ENCODE measurements at places on chromosomes 16 and 17.

- peak; percentile 60 for DNase-seq
These were observed 4.8 kb downstream of the EMP2 start for GRCh38 chr16:10575506-10576130.

DNA sequence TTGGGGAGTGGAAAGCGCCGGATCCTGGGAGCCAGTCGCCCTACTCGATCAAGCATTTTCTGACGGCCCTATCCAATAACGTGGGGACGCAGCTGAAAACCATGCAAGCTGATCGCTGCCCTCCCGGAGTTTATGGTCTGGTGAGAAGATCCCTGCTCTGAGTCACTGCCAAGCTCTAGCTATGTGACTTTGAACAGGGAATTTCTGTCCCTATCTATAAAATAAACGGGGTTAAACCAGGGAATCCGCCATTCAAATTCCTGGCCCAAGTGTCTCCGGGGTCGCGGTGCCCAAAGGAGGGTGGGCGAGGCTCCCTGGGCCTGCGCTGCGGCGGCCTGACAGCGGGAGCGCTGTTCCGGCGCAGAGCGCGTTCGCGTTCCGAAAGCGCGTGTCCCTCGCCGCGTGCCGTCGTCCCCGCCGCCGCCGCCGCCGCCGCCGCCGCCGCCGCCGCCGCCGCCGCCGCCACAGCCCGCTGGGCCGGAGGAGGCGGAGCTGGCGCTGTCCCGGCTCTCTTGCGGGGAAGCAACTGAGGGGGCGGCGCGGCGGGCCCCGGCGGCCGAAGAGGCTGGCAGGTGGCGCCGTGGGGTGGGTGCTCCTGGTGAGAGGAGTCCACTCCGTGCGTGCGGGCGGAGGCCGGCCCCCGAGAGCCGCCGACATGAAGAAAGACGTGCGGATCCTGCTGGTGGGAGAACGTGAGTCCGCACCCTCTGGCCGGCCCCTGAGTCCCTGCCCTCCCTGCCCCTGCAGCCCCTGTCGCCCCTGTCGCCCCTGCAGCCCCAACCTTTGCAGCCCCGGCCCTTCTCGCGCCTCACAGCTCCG, at the start of gene RHOT1:
TSS of gene RHOT1 (plus strand) at position 465 of the 819 bp plus-strand sequence. CDS start at position 656, 191 bp downstream.
- peak; percentile 81 for DNase-seq

- no peak for DNase-seq
These were observed 1053.4 kb upstream of the RBFOX1 start for GRCh38 chr16:6279286-6279685.

GRCh38 chr17:2093349-2093748, 38.4 kb downstream of the HIC1 start:
- no peak for DNase-seq

DNA sequence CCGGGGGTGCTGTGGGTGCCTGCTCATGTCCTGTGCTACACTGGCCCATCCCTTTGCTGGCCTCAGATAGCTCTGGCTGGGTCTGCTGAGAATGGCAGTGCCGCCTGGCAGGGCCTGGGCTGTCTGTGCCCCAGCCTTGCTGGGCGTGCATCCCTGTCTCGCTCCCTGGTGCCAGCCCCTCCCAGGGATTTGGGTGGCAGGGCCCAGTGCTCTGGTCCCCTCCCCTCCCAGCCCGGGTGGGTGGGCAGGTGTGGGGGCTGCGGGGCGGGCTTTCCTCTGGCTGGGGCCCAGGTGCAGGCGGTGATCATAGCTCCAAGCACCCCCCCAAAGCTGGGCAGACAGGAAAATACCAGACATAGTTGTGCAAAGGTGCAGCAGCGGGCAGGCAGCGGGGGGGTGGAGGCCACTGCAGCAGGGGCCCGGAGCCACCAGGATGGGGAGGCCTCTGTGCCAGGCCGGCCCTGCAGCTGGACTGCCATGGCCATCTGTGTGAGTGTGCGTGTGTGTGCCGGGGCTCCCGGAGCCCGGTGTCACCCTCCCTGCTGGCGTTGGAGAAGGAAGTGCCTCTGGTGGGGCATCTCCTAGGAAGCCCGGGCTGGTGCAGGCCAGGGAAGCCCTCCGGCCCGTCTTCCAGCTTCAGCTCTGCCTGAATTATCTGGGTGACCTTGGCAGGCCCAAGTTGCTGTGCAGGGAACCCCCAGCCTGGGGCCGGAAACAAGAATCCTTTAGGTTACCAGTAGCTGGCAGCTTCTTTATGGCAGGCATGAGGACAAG, 7.4 kb downstream of the GLIS2 start:
- DNase-seq = no peak

GRCh38 chr16:11609474-11610120, 22.9 kb upstream of the LITAF start:
- DNase-seq = no peak

DNA sequence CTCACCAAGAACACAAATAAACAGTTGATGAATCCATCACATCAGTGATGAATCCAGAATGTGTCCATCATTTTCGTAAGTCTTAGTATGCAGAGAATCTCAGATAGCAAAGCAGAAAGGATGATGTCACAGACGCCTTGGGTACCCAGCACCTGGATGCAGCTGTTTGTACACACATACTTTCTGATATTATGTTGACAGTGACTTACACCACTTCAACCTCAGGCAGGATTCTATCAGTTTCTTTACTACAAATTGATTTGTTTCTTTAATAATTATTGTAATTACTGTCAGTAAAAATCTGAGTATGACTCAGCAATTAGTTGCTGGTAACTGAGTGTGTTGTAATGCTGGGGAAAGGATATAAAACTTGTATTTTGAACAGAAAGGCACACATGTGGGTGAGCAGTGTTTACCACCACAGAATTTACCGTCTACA, 159.8 kb downstream of the RPTOR start:
- no peak for DNase-seq

GRCh38 chr17:37273409-37274051, 102.3 kb upstream of the C17orf78 start:
- DNase-seq = peak; percentile 9

- no peak for DNase-seq
These were observed 27.8 kb upstream of the TVP23A start for GRCh38 chr16:10846213-10846998.

- DNase-seq = no peak
These were observed 11.4 kb upstream of the ITGA3 start for GRCh38 chr17:50044483-50044882.

GRCh38 chr16:69395859-69396186, 10.0 kb upstream of the TERF2 start:
- DNase-seq = no peak

- no peak for DNase-seq
These were observed 168.6 kb upstream of the IRX3 start for GRCh38 chr16:54455030-54455725.

DNA sequence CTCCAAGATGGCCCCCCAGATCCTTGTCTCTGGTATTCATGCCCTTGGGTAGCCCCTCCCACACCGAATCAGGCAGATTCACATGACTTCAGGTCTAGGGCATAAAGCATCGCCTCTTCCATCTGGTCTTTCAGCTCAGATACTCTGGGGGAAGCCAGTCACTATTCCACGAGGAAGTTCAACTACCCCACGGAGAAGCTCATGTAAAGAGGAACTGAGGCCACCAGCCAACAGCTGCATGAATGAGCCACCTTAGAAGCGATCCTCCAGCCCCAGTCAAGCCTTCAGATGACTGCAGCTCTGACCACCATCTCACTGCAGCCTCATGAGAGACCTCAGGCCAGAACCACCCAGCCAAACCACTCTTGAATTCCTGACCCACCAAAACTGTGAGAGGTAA, 54.1 kb downstream of the SOCS3 start:
- no peak for DNase-seq

GRCh38 chr16:59886021-59886420, 1151.9 kb upstream of the GOT2 start:
- DNase-seq = peak; percentile 67

DNA sequence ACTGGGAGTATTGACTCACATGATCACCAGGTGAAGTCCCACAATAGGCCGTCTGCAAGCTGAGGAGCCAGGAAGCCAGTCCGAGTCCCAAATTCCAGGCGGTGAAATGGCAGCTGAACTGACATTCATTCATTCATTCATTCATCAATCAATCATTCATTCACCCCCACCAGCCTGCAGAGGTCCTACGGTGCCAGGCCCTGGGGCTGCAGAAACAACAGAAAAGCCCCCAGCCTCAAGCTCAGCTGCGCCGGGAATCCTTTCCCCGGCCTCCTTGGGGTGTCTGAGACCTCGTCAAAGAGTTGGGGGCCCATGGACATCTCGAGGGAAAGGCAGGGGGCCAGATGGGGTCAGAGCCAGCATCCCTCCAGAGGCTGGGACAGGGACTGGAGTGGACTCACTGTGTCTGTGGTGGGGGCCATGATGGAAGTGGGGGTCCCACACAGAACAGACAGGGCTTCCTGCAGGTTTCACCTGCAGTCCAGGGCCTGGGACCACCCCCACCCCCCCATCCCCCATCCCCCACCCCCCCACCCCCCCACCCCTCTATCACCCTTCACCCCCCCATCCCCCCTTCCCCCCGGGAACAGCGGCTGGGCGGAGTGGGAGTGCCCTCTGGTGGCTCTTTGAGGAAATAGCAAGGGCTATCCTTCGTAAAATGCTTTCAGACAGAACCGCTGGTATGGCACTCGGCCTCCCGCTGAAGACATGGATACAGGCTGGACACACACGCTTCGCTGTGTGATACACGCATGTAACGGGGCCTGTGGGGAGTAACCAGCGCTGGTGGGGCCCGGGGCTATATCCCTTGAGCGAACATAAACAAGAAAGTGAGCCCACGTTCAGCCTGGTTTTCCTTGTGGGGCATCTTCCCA, 8.5 kb upstream of the ZC3H18 start:
- DNase-seq = peak; percentile 82

DNA sequence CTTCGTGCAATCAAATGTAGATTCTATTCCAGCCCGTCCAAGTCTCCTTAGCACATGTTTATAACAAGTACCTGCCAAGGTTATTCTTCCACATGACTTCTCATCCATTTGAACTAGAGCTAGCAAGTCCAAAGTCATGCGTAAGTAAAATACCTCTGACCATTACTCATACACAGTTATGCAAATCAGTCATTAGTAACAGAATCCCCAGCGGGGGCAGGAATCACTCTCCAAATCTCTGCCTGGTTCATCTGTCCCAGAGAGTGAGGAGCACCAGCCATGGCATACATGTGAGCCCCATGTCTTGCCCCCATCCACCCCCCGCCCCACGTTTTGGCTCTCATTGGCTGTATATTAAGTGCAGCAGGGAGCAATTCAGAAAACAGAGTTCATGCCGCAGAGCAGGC, 27.7 kb downstream of the SRL start:
- peak; percentile 89 for DNase-seq

DNA sequence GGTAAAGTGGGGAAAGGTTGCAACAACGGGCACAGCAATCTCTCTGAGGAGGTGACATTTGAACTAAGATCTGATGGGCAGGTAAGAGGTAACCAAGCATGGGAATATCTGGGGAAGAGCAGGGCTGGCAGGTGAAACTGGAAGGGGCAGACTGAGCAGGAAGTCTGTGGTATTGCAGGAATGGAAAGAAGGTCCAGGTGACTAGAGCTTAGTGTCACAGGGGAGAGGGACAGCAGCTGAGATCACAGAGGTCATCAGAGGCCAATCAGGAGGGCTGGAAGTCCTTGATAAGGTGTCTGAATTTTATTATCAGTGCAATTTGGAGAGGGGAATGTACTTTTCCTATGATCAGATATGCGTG, 73.3 kb upstream of the DHX40 start:
- no peak for DNase-seq

- peak; percentile 76 for DNase-seq
These were observed 3.1 kb upstream of the JPT2 start for GRCh38 chr16:1674751-1675664.

GRCh38 chr16:49778202-49778930, 77.5 kb downstream of the ZNF423 start:
- no peak for DNase-seq

- DNase-seq = no peak
These were observed 267.7 kb upstream of the ZFHX3 start for GRCh38 chr16:73315645-73316044.

DNA sequence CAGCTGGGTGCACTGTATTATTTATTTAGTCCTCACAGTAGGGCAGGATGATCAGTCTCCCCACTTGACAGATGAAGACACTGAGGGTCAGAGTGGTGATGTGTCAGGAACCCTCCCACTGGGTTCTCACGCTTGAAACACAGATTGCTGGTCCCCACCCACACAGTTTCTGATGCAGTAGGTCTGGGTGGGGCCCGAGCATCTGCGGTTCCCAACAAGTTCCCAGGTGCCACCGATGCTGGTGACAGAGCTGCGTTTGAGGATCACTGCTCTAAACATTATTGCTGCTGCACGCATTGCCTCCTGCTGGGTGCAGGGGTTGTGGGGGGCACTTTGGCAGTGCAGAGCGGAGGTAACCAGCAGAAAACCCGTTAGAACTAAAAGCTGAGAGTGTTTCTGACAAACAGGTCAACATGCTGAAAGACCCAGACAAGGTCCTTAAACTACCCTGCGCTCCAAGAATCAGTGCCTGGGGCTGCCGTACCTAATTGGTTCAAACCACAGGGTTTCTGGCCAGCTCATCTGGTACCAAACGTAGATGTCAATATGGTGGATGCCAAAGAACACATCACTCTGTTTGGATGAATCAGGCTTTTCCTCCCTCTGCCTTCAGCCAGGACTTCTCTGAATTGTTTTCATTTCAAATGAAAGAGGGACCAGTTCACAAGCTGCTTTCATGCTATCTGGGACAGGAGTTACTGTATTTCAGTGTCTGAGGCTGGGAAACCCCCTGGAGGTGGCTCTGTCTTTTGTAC, 76.0 kb downstream of the ABCC1 start:
- DNase-seq = peak; percentile 85

- DNase-seq = no peak
These were observed 287.1 kb upstream of the DYNLRB2 start for GRCh38 chr16:80253741-80254140.

- peak; percentile 38 for DNase-seq
These were observed 168.1 kb downstream of the XYLT1 start for GRCh38 chr16:17302620-17303019.

DNA sequence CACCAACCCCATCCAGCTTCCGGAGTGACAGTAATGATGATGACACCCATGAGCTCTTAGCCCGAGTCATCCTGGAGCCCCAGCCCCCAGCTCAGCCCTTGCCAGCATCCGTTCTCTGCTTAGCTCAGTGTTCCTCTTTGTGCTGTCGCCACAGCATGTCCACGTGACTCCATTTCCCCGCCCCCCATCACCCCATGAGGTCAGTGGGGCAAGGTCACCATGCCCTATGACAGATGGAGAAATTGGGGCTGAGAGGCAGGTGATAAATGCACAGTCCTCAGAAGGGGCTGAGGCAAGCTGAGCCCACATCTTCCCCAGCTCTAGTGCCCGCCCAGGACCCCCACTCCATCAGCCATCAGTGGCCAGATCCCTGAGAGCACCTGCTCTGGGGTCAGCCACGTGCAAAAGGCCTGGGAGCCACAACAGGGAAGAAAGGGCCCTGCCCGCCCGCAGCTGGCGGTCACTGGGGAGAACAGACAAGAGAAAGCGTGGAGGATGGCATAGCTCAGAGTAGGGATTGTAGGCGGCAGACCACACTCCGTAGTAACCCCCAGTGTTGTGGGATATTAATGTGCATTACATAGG, 17.1 kb downstream of the ITGB4 start:
- DNase-seq = peak; percentile 56

GRCh38 chr16:3776316-3776715, 59.0 kb upstream of the TRAP1 start:
- no peak for DNase-seq

All from AG08395 (cell line).